ENCODE measurements at places on chromosomes 5 and 9.

GRCh38 chr5:123119334-123119986 lies 30.4 kb downstream of the PRDM6 start:
- no peak for DNase-seq

DNA sequence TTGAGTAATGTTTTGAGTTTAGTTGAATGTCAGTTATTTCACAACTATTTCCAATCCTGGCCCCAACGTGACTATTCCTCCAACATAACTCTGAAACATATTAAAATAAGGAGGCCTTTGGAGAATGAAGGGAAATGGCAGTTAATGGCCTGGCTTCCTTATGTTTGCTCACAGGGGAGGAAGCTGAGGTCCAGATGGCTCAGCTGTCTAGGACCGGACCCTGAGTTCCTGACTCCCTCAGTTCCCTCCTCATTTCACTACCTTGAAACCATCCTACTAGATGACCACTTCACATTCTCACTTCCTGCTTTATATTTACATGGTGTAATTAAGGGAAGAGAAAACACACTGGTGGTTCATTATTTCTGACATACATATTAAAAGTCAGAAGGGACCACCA lies 6.6 kb downstream of the OTULINL start:
- DNase-seq, result no peak

- DNase-seq, result no peak
Measured at GRCh38 chr9:79447308-79447605, 124.5 kb upstream of the TLE4 start.

GRCh38 chr5:7415123-7415522 lies 19.2 kb downstream of the ADCY2 start:
- no peak for DNase-seq

DNA sequence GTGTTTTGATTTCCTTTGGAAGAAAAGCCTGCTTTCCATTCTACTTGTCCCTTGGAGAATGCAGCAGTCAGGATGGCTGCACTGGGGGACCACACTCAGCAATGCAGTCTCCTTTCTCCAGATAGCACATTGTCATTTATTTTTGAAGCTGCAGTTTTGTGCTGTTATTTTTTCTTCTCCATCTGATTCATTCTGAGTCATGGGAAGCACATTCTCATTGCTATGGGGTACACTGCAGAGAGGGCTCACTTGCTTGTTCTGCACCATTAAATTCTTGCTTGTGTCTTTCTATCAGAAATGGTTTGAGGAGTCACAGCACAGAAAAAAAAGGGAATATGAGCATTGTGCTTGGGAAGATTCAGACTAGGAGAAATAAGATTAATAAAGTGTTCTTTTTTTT lies 39.7 kb upstream of the POC5 start:
- DNase-seq, result no peak

GRCh38 chr9:125922854-125923253 lies 175.7 kb downstream of the PBX3 start:
- no peak for DNase-seq

- DNase-seq, result no peak
Measured at GRCh38 chr5:14497311-14497710, 84.3 kb upstream of the OTULINL start.

GRCh38 chr5:138712791-138713190 lies 40.4 kb upstream of the CTNNA1 start:
- no peak for DNase-seq

- no peak for DNase-seq
Measured at GRCh38 chr5:26662806-26663360, 375.5 kb downstream of the CDH9 start.

- DNase-seq, result no peak
Measured at GRCh38 chr5:55853818-55854217, 2.7 kb downstream of the IL31RA start.

GRCh38 chr9:114406441-114406840 lies 18.7 kb upstream of the AKNA start:
- DNase-seq, result no peak
